Progenitor cell of endocrine pancreas (in vitro differentiated cells): ENCODE measurements at places on chromosomes 5 and 9.

- no peak for DNase-seq
Measured at GRCh38 chr9:106583751-106584150, 279.2 kb upstream of the ZNF462 start.

DNA sequence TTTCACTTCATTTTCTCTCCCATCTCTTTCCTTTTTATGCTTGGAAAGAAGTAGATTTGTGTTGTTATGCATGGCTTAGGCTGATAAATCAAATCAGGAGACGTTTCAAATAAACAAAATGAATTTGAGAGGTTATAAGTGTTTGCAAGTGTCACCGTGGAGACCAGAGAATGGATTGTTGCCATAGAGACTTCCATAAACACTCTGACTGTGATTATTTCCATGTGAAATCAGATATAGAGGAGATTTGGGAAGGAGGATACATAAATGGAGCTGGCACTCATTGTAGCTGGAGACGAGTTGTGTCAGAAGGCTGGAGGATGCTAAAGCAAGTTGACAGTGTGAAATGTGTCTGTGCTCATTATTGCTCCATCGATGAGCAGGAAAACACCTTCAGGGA lies 84.2 kb upstream of the PCSK1 start:
- no peak for DNase-seq

DNA sequence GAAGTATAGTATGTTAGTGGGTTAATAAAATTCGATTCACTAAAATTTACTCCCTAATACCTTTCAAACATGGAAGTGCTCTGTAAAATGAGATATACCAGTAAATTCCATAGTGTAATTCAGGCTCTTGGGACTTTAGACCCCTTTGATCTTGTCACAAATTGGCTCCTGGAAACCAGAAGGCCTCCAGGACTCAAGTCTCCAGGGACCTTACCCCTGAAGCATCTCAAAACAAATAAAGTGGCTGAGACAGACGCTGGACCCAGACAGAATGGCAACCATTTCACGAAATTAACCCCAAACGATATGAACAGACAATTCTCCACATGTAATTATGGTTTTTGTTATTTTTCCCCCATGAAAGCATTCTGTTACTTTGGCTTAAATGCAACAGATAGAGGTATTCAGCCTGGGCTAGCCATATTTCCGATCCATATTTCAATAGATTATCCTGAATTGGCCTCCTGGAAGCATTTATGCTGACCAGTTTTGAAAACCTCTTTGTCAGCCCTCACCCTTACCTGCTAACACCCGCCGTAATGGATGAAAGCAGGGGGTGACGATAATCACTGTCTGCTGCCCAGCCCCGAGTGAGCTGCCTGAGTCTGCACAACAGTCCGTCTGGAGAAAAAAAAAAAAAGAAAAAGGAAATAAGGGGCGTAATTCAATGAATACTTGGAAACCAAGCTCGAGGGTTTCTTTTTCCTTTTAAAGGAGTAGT lies 34.1 kb upstream of the EFNA5 start:
- DNase-seq: no peak

GRCh38 chr9:75990576-75991304 lies 100.3 kb downstream of the PCSK5 start:
- DNase-seq: no peak

DNA sequence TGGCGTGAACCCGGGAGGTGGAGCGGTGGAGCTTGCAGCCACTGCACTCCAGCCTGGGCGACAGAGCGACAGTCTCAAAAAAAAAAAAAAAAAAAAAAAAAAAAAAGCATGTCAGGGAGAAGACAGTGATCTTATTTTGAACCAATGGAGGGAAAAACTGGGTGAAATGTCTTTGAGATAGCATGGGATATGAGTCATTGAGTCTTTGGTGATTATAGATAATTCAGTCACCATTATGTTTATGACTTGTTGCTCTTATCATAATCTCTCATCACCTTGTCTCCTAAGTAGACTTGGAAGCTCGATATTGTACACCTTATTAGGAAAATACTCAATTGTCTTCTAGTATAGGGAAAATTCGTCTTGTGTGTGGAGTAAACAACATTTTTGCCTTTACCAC lies 55.1 kb upstream of the KDM4C start:
- DNase-seq: no peak

DNA sequence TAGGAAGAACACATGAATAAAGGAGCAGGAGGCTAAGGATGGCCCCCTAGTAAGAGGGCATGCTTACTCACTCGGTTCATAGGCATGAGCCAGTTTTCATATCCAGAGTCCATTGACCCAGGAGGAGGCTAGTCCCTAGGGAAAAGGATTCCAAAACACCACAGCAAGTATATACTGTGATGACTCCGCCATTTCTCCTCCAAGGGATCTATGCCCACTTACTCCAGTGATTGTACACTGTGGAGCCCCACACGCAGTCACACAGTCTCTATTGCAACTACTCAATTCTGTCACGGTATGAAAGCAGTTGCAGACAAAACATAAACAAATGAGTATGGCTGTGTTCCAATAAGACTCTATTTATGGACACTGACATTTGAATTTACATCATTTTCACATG lies 117.7 kb upstream of the ALDH1B1 start:
- no peak for DNase-seq

GRCh38 chr5:54388409-54388808 lies 67.1 kb upstream of the HSPB3 start:
- no peak for DNase-seq

GRCh38 chr5:1913578-1913977 lies 30.9 kb upstream of the IRX4 start:
- DNase-seq: no peak

DNA sequence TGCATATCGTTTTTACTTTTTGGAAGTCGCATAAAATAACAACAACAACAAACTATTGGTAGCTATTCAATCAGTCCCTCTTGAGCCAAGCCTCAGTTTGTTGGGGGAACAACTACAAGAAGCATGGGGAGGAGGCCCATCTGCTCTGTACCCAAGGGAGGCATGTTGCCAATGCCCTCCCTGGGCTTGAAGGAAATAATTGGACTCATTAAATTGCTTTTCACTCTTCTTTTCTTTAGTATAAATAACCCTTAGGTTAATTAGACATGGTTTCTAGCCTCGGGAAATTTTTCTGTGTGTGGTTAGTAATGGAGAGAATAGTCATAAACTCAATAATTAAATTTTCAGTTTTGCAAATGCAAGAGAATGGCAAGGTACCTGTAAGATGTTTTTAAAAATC lies 500.7 kb downstream of the TLE4 start:
- DNase-seq: no peak

DNA sequence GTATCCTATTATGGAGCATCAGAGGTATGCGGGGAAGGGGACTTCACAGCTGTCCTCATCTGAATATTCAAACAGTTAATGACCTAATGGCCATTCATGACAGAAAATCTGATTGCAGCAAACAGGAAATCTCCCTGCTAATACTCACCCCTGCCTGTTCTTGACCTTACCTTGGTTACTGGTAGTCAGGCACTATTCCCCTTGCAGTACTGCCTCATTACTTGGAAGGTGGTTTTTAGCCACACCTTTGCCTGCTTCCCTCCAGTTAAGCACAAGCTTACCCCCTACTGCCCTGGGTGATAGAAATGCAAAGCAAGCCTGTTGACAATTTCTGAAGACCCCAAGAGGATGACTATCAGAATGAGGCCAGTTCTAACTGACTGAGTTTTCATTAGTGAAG lies 332.4 kb downstream of the NTRK2 start:
- no peak for DNase-seq

- no peak for DNase-seq
Measured at GRCh38 chr9:7094052-7094451, 336.3 kb downstream of the KDM4C start.

DNA sequence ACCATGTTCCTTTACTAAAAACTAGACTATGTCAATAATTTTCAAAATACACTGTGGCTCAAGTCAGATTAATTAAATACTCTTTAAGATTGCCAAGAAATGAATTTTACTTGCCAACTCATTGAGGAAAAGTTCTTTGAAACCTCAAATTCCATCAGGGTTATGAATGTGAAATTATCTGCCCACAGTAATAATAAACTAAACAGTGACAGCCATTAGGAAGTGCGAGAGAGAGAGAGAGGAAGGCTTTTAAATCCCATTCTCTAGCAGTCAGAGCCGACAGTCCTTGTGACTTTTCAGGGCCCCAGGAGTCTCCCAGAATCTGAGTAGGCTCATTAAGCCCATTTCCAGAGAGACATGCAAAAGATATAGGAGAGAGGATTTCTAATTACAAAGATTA lies 236.1 kb downstream of the MARCHF11 start:
- no peak for DNase-seq

GRCh38 chr9:33041432-33042188 lies 16.5 kb downstream of the DNAJA1 start:
- no peak for DNase-seq

GRCh38 chr5:50923768-50924494 lies 257.5 kb downstream of the PARP8 start:
- DNase-seq: no peak

GRCh38 chr5:37889612-37890317 lies 49.9 kb upstream of the GDNF start:
- no peak for DNase-seq

DNA sequence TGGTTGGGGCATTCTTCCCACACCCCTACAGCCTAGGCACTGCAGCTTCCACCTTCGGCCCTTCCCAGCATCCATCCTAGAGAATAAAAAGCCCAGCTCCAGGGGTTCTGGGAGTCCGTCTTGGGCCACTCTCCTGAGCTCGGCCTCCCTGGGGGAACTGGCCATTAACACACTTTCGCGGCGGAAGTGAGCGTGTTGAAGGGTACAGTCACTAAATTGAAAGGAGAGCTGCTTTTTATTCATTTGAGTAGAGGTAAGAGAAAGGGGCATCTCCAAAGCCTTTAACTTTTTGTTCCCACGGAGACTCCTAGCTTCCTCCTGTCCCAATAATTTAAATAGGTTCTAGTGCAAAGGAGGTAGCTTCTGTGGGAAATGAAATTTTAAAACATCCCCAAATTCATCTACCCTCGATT lies 31.0 kb upstream of the NFIB start:
- no peak for DNase-seq

DNA sequence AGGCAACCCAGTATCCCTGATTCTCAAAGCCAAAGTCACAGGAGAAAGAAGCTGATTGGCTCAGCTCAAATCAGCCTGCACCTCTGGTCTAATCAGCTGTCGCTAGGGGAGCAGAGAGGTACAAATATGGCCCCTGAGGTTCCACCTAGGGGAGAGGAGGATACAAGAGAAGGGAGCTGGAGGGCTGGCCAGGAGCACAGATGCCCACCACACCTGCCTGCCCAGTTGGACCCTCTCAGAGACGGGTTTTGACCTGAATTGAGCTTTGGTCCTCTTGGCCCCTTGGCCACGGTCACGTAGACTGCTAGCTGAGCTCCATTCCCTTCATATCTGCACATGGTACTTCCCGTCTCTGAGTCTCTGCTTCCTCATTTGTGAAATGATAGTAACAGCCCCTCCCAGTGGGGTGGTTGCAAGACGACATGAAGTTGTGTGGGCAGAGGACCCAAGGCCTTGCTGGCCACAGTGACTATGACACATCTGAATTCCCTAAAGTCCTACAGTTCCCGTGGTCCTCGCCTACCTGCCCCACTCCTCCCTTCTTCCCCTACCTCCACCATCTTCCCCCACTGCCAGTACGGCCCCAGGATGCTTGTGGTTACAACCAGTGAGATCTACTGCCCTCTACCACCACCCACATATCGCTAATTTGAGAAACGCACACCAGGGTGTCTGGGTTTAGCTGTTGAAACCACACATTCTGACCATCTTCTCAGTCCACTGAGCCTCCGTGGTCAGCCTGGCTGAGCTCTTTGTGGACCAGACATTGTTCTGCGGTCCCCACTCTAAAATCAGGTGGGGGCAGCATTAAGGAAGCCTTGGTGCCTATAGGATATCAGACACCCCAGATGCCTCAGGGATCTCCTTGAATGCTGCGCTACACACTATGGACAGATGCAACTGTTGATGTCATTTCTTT lies 60.3 kb upstream of the NEK6 start:
- DNase-seq: no peak

GRCh38 chr5:171595801-171596231 lies 176.4 kb downstream of the FGF18 start:
- no peak for DNase-seq

DNA sequence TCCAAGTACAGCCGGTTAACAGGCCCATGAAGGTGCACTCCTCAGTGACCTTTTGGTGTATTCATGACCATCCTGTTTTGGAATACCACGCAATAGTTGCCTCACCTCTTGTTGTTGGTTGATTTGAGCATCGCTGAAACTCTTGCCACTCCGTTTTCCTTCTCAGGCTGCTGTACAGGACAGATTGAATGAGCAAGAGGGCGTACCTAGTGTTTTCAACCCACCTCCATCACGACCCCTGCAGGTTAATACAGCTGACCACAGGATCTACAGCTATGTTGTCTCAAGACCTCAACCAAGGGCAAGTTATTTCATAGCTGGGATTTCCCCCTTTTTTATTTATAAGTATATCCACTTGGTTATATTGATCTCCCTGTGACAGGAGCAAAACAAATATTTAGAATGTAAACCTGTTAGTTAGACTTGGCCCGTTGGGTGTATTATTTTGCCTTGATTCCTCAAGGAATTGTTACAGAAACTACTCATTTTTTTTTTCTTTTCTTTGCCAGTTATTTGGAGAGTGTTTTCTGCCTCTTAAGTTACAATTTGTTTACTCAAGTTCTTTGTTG lies 38.1 kb downstream of the FAF2 start:
- DNase-seq: no peak

GRCh38 chr5:76620166-76620565 lies 3.0 kb downstream of the F2RL2 start:
- no peak for DNase-seq

DNA sequence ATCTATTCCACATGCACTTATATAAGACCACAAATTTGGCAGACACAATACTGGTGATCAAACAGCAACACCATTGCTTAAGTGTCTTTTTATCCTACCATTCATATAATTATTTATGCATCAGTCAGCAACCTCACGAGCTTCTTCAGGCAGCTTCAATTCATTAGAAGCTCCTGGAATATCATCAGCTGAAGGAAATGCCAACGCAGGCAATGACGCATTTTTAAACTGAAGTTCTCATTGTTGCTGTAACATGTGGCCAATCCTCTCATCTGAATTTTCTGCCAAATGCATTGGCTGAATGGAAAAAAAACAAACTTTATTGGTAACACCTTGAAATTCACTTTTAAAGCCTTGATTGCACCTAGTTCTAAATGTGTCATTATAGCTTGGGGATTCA lies 376.4 kb upstream of the RGMB start:
- no peak for DNase-seq

DNA sequence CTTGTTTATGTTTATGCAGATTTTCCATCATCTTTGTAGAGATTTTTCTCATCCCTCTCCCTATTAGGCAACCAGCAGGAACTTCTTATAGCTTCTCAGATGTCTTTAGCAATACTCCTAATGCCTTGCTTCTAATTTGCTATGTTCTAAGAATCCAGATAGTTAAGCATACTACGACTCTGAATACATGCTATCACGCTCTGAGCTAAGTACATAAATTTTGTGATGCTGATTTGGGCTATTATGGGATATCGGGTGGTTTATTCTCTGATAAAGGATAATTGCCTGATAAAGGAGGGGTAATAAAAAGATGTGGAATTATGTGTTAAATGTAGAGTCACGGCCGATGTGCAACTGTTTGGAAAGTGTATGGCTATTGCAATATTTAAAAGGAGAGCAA lies 6.5 kb upstream of the FBXL7 start:
- no peak for DNase-seq
